ENCODE measurements at places on chromosomes 4 and X.

- DNase-seq: no peak
Observed at GRCh38 chr4:110933341-110933740, 310.5 kb upstream of the PITX2 start.

- peak; percentile 99 for DNase-seq
Observed at GRCh38 chr4:127965062-127965802, at the start of the genes ABHD18 and MFSD8. TSS of gene ABHD18 (plus strand) at chr4:127965406. CDS start at chr4:127982956, 17,550 bp downstream. TSS of gene MFSD8 (minus strand) at chr4:127965173. CDS start at chr4:127965133, 40 bp downstream.

DNA sequence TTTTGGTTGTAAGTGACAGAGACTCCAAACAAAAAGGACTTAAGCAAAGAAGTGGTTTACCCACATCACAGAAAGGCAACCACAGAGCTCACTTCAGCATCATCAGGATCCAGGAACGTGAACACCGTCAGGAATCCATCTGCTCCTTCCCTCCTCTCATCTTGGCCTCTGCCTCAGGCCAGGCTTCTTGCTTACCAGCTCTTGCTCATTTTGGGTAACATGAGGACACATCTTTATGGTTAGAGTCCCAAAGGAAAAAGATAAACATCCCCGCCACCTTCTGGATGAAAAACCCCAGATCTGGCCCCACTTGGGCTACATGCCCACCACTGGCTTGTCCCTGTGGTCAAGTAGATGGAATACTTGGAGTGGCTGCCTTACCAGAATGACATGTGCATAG is 176.8 kb upstream of the RPL34 start:
- DNase-seq: no peak

- no peak for DNase-seq
Observed at GRCh38 chr4:129561886-129562671, 466.1 kb downstream of the C4orf33 start.

DNA sequence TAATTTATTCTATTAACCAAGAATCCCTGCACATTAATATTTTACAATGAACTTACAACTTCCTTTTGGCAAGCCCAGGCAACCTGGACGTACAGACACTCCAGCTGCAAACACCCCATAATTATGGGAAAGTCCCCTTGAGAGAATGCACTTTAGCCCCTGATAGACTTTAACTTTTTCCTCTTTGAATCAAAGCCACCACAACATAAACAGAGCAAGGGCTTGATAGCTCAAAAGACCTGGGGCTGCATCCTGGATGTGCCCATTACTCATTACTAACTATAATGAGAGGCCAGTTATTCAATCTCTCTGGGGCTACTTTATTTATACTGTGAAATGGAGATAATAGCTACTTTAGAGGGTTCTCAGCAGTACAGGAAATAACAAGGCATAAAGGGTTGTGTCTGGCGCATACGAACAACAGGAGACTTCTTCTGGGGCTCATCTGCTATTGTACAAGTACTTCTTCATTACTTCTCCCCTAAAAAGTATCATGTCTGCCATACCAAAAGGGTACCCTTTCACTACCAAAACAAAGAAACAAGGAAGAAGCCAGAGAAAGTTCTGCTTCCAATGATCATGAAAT is 54.9 kb downstream of the CASK start:
- DNase-seq: no peak

GRCh38 chrX:30067677-30068076 is 147.7 kb upstream of the MAGEB2 start:
- DNase-seq: no peak

- DNase-seq: no peak
Observed at GRCh38 chrX:69430785-69431184, 73.3 kb upstream of the NALF2 start.

GRCh38 chr4:130955520-130955919 is 1859.6 kb downstream of the C4orf33 start:
- no peak for DNase-seq

- DNase-seq: peak; percentile 32
Observed at GRCh38 chrX:154458954-154459778, 1.1 kb downstream of the PLXNA3 start.

DNA sequence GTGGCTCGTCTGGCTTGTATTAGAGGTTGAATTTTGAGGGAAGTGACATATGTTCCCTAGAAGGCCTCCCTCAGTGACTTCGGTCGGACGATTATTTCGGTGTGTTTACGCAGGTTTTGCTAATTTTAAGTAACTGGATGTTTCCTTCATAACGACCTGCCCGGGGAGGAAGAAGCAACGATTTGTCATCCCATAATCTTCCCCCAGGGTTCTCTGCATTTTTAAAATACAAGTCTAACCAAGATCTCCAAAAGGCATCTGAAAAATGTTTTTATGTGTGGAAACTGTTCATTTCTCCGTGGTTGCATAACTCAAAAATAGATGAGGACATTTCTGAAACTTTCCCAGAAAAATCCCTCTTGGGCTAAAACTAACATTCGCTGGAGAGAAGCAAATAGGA is 195.4 kb downstream of the SHOX start:
- no peak for DNase-seq

GRCh38 chrX:26375346-26375745 is 159.4 kb downstream of the MAGEB5 start:
- no peak for DNase-seq

DNA sequence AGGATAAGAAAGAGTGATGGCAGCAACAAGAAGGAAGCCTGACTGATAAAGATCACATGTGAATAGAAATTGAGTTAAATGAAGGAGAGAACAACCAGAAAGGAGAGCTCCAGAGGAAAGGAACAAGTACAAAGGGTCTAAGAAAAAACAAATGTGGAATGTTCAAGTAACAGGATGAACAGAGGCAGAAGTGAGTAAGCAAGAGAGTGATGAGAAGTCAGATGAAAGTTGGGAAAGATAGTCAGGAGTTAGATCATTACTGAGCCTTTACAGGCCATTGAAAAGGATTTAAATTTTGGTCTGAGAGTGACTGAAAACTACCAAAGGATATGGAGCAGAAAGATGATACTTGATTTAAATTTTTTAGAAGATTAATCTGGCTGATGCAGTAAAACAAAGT is 38.1 kb downstream of the NFXL1 start:
- DNase-seq: no peak

DNA sequence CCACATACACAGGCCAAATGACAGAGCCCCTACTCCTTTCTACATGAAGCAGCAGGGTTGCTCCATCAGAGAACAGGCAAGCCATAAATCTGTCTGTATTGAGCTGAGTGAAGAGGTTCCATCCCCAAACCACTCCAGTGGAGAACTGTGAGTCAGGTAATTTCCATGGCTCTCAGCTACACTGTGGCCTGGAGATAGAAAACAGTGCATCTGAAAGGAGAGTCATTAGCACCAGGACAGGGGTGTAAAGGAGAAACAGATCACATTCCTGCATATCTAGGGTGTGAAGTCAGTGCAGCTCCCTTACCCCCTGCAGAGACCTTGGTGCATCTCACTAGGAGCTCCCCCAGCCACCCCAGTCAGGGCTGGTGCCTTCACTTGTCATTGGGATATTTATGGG is 314.7 kb downstream of the CHIC1 start:
- no peak for DNase-seq

DNA sequence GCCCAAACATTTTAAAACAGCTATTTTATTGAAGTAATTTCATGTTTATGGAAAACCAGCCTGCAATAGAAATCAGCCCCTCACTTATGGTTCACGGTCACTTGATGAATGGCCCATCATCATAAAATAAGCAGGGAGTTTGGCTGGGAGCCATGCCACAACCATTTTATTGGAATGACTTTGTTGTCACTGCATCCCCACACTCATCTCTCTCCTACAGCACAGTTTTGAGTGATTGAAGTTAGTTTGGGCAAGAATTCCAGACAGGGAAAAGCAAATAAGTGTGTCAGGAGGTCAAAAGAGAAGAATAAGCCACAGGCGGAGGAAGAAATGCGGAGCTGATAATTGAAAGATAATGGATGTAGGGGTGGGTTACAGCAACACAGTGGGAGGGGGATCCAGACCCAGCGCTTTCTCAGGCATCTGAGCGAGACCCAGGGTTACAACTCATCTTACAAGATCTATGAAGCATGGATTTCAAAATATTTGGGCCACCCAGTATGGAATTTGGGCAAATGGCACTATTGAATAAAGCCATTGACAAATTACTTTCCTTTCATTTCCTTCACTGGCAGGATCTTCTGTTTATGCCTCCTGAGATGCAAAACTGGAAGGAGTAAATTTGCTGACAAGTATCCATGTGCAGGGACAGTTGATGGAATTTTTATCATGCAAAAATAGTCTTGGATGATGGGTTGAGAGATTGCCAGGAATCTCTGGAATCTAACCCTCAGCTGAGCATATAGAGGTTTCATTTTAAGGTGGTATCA is 100.8 kb downstream of the SHROOM3 start:
- DNase-seq: no peak

- DNase-seq: no peak
Observed at GRCh38 chrX:8760021-8760420, 28.1 kb upstream of the ANOS1 start.

DNA sequence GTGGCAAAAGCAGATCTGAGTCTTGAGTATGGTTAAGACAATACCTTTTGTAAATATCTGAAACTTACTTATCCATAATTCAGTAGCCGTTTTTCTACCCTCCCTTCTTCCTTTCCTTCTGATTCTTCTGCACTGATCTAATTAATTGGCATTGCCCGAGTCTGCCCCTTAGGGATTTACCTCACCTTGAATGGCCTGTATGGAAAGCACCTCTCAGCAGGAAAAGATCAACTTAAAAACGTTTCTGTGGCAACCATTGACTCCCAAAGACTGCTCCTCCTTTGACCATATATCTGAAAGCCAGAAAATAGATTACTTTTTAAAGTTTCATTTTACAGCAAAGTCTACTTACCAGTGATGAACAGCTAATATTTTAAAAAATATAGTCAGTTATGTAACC is 496.5 kb upstream of the LCORL start:
- peak; percentile 2 for DNase-seq

GRCh38 chr4:137608085-137608484 is 75.8 kb upstream of the PCDH18 start:
- no peak for DNase-seq

DNA sequence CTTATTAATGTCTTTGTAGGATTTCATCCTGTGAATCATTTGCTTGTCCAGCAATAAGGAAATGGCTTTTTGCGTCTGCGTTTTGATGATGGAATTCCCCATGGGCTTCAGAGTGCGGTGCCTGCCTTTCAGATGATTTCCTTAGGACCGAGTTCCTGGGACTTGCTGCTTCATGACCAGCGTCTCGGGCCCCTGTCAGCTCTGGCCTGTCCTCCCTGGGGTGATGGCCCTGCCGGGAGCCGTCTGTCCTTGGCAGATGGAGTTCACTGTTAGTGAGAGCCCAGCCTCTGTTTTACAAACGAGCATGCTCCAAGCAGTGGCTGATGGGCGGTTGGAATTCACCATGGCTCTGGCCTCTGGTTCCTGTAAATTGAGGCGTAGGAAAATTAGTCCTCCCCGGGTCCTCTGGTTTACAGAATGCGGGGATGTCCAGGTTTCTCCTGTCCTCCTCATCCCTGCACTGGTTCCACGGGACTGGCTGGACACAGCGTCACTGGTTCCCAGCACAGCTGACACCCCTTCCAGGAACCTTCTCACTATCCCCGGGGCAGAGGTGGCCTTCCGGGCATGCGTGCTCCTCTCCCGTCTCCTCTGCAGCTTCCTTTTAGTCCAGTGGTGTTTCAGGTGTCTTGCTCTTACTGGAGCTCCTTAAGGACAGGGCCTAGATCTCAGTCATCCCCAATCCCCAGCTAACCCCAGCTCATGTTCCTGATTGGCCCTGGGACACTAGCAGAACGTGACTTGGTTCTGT is 34.9 kb downstream of the TBC1D14 start:
- DNase-seq: no peak

GRCh38 chr4:87180767-87181166 is 39.7 kb downstream of the KLHL8 start:
- no peak for DNase-seq

DNA sequence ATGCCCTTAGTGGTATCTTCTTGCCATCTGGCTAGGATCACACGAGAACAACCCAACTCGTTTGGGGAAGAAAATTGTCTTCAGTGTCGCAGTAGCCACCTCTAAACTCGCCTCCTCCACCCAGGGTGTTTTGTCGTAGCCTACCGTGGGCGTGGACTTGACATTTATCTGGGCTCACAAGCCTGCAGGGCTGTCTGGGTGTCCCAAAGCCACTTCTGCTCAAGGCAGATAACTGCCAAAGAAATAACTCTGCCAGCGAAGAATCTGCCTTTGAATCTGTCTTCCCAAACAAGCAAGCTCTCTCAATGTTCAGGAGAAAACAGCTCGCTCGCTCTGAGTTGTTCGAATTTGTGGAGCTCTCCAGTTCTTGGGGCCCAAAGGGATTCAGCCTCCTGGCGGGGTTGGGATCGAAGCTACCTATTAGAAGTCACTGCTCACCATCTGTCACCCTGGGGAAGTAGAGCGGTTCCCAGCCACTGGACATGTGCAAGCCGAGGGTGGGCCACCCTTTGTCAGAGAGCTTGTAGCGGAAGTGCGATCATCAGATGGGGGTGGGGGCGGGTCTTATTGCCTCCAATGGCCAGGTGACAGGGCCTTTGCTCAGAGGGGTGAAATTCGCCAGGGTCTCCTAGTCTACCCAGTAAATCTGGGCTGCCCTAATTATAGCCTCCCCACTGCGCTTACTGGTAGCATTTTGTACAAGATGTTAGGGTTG is 14.8 kb downstream of the BLOC1S4 start:
- no peak for DNase-seq

GRCh38 chr4:186557061-186557460 is 1.7 kb upstream of the MTNR1A start:
- DNase-seq: peak; percentile 10

DNA sequence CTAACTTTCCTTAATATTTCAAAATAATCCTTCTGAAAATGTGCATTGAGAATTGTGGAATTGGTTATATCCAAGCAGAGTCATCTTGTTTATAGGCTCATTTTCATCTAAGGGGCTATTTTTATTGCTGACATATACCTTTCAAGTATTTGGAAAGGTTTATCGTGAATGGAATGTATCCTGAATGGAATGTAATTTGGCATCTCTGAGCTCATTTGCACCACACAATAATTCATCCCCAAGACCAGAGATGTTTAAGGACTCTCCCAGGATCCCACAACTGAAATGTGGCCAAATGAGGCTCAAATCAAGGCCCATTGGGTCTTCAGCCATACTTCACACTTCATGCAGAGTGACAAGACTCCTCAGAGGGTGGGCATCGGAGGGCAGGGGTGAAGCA is 7.5 kb upstream of the SETD7 start:
- DNase-seq: no peak

GRCh38 chrX:41241962-41242361 is 92.0 kb upstream of the DDX3X start:
- no peak for DNase-seq

GRCh38 chrX:70129816-70130215 is 3.4 kb upstream of the IGBP1 start:
- no peak for DNase-seq

DNA sequence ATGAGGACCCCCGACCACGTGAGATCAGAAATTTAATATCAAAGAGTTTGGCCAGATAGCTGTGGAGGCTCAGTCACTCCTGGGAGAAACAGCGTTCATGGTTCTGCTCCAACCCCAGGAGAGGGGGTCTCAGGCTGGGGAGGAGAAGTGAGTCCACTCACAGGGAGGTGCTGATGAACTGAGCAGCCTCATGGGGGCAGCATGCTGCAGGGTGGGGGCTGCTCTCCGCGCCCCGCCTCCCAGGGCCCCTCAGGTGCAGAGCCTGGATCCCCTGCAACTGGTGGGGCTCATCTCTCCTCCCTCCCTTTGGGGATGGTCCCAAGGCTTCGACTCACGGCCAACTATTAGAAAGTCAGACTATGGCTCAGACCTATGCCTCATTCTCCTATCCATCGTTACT is 26.6 kb upstream of the C4orf50 start:
- DNase-seq: no peak

- DNase-seq: no peak
Observed at GRCh38 chr4:47493238-47494123, 8.4 kb downstream of the ATP10D start.

GRCh38 chr4:42050516-42051249 is 60.4 kb downstream of the SLC30A9 start:
- no peak for DNase-seq
